Islet precursor cell (in vitro differentiated cells): ENCODE measurements at places on chromosomes 11 and 22.
A peak's percentile ranks its signal among the peaks of the same experiment; 100 is the strongest.

DNA sequence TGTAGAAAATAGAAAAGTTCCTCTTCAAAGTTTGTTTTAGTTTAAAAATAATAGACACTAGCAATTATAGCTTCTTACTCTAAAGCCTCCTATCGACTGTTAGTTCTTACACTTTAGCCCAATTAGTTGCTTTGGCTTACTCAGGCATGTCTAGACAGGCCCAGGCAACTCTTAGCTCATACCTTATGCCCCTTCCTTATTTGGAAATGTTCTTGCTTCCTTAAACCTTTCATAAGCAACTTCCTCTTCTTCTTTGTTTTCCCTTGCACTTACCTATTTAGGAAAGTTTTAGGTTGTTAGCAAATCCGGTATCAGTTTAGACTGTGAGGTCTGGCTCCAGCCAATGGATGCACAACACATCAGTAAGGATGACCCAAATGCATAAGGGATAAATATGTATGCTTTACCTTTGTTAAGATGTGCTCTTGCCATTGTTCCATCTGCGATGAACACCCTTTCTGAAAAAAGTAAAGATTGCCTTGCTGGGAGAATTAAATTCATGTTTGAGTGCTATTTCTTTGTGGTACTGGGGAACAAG lies 1277.5 kb upstream of the CNTN5 start:
- no peak for DNase-seq

GRCh38 chr11:130715085-130715876 lies 201.0 kb downstream of the SNX19 start:
- DNase-seq: no peak

DNA sequence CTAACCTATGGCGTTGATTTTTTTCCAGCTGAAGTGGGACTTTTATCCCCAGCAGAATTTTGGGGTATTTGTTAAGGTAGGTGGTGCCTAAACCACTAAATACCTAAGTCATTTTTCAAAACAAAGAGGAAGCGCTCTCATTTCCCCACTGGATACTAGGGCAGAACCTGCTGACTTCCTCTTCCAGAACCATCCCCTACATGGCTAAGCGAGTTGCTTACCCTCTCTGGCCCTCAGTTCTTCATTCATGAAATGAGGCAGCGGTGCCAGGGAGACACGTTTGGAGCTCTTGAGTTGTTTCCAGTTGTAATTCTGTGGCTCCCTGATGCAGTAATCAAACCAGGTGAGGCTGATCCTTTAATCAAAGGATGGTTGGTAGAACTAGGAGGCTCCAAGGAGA lies 10.0 kb upstream of the MTMR3 start:
- no peak for DNase-seq

DNA sequence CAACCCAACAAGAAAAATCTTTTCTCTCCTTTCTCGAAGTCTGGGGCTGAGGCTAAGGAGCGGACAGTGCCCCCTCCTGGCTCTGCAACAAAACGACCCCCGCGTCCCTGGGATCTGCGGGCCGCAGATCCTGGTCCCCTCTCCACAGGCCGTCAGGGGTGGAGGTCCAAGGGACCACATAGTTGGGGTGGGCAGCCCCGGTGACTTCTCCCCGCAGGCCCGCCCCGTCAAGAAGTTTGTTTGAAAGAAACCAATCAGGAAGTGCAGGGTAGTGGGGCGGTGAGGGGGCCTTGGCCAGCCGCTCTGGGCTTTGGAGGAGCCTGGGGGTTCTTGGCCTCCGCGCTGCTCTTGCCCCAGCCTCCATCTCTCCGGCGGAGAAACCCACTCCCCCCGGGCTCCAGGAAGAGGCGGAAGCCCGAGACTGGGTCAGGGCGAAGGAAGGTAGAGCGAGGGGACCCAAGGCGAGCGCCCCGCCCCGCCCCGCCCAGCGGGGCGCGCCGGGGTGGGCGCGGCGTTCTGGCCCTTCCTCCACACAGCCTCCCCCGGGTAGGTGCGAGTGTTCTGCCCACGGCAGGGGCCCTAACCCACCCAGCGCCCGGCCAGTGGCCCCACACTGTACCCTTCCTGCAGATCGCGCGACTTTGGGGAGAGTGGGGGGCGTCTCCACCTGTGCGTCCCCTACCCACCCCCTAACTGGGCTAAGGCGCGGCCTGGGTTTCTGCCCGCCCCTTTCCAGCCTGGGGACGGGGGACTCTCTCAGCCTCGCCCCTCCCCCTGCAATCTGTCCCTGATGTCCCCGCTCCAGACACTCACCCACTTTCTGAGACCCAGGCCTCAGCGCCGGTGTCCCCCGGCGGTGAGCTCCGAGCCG lies 1.3 kb downstream of the TP53I11 start:
- DNase-seq: peak; percentile 71

DNA sequence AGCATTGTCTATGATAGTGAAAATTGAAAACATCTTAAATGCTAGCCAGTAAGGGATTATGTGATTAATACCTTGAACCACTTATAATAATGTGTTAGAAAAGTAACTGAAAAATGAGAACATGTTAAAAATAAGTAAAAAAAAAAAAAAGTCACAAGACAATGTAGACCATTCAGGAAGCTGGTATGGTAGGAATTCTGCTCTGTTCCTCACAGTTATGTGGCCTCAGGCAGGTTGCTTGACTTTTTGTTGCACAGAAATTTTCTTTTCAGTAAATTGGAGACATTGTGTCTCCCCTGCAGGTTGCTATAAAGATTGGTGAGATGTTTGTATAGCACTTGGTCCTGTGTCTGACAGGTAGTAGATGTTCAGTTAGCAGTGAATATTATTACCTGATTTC lies 17.3 kb upstream of the PLET1 start:
- peak; percentile 75 for DNase-seq

DNA sequence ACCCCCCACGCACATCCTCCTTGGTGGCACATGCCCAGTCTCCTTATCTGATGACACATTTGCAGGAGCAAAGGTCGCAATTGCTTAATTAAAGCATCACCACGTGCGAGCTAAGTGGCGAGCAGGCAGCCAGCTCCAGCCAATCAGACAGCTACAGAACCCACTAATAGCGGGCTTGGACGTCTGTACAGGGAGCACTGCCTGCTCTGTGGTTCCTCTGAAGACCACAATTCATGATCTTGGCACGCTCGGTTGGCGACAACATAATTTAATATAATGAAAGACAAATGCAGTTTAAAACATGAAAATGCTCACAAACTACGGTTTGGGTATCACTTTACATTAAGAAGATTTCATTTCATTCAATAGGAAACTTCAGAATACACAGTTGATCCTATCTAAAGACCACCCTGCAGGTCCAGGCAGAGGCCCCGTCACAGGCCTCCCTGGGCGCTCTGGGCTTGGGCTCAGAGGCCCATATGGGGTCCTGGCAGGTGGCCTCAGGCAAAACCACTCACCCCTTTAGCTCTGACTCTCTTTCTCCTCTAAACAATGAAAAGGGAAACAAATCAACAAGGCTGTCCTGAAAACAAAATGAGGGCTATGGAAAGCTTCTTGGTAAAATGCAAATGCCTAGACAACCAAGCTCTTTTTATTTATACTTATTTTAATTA lies 10.4 kb downstream of the PACSIN2 start:
- no peak for DNase-seq

- no peak for DNase-seq
Measured at GRCh38 chr22:20937794-20938671, 20.8 kb downstream of the CRKL start.
